ENCODE measurements at places on chromosomes 4 and X. TPM values are rescaled to one million over a fixed set of nuclear protein-coding genes. Genes with fewer than 3 reads are reported as not detected.

The NWD2 gene
- not detected for total RNA-seq

The NLGN3 gene
- total RNA-seq: 3.4 TPM

The TGIF2LX gene
- not detected for total RNA-seq

- no peak for DNase-seq
Observed at GRCh38 chr4:138804711-138805110, 210.9 kb upstream of the NOCT start.

- no peak for DNase-seq
Observed at GRCh38 chr4:94570558-94570957, 118.8 kb downstream of the PDLIM5 start.

The PNMA6F gene
- not detected for total RNA-seq

GRCh38 chrX:18390941-18391538 is 34.4 kb upstream of the CDKL5 start:
- peak; percentile 28 for DNase-seq

- DNase-seq: no peak
Observed at GRCh38 chrX:6574762-6575161, 39.8 kb upstream of the VCX3A start.

DNA sequence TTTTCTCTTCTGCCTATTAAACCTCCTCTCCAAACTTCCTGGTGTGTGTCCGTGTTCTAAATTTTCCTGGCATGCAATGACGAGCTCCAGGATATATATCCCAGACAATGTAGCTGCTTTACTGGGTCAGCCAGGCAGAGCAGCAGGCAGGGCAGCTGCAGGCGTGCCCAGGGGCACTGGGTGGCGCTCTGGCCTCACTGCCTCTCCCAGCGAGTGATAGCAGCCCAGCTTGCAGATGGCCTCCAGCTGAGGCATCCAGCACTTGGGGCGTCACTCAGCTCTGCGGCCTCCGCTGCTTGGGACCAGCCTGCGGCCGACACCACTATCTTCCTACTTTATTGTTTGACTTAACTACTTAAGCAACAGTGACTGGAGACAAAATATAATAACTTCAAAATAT is 23.0 kb upstream of the UBA6 start:
- DNase-seq: no peak

The DIPK2B gene
- not detected for total RNA-seq

DNA sequence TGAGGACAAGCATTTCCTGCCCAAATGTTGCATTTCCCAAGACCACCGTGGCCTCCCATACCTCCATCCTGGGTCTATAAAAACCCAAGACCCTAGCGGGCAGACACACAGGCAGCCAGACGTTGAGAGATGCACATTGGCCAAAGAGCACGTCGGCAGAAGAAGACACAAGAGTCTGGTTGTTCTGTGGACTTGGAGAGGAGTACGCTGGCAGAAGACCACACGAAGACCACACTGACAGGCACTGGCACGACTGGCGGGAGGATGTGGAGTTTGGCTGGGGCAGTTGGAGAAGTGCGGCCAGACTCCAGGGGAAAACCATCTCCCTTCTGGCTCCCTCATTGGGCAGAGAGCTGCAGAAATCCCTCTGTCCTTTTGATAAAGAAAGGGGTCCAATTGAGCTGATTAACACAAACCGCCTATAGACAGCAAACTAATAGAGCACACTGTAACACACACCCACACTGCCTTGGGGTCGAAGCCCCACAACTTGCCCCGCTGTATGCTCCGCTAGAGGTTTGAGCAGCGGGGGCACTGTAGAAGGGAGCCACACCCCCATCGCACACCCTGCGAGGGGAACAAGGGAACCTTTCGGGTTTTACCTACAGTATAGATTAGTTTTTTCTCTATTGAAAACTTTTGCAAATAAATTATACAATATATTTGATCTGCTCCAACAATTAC is 376.7 kb upstream of the KLHL4 start:
- DNase-seq: no peak

DNA sequence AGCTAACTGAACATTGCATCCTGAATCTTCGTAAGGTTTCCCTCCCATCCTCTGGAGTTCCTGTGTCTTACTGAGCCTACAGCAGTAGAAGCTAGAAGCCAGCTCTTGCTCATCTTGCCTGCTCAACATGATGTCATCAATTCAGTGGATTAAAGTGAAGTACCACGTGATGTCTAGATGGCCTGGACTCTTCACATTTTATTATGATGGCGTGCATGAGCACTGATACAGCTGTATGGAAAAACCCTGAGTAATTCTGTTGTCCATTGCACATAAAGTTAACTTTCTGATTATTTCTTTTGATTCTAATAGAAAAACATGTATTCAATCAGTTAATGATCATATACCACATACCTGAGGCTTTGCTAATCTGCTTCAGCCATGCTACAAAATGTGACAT is 2387.7 kb upstream of the TENM3 start:
- no peak for DNase-seq

The GAGE12J gene
- total RNA-seq: not detected

GRCh38 chrX:119826399-119826959 is 26.3 kb downstream of the UPF3B start:
- DNase-seq: no peak

The CNGA1 gene
- total RNA-seq: not detected

GRCh38 chr4:146340798-146341197 is 126.5 kb downstream of the REELD1 start:
- DNase-seq: no peak

The C1QTNF7 gene
- not detected for total RNA-seq

The KDM5C gene
- total RNA-seq: 104 TPM

Data from naive thymus-derived CD4-positive, alpha-beta T cell (primary cell).